ENCODE measurements at places on chromosomes 1 and 21.

DNA sequence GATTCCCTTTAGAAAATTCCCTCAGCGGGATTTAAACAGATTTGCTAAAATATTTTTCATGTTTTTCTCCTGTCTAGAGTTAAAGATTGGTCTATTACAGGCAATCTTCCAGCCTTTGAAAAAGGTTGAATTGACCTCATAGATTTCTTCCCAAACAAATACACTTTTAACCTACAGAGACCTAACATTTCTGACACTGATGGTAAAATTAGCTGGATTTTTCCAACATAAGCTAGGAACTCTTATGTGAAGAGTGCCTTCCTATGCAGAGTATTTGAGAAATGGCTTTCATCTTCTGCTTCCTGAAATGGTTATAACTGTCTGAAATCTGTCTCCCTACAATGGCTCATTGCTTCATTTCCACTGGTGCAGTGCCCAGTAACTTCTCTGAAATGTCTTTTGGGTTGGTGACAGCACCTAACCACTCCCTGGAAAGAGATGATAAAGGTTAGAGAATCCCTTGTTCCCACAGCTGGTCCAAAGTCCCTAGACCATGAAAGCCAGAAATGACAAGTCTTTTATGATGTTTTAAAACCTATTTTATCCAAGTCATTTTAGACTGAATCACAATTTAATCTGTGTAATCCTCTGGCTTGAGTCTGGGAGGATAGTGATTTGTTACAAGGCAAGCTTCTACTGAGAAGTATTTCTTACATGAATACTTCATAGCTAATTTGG lies 269.4 kb downstream of the BACH1 start:
- no peak for DNase-seq

DNA sequence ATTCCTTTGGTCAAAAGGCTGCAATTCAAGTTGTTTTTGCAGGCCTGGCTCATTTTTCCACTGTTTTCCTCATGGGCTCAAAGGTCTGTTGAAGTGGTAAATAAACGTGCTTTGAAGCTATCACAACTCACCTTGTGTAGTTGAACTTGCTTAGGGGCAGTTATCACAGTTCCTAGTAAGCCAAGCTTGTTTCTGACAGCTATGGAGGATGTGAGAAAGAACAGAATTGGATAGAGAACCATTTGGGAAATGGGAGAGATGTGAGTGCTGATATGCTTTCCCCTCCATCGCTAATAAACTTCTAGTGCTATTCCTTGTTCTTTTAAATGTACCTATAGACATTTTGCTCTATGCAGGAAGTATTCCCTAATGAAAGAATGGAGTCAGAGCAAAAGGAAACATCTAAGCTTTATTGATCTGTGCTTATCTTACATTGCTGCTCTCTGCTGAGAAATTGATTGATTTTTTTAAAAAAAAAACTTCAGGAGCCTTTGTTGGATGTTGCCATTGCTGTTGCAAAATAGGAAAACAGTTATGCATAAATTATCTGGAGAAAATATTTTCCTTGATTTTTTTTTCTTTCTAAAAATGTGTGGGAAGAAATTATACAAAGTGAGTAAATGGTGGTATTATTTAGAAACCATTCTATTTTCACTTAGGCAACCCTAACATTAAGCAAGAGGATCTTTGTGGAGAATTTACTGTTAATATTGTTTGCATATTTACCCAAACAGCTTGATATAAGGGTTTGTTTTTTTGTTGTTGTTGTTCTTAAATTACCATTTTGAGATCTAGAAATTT lies 118.2 kb downstream of the MAGI3 start:
- no peak for DNase-seq

DNA sequence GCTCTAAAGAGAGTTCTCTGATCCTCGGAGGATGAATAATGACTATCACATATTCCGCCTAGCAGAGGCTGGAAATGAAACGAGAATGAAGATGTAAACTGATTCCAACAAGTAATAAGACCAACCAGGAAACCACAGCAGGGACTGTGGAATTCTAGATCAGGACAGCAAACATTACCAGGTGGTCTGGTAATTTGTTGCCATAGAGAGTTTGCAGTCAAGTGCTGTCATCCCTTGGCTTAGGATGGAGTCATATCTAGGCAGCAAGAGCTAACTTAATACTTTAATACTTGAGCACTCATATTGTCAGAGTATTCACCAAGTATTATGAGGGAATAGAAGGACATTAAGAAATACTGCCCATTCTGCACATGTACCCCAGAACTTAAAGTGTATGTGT lies 45.1 kb upstream of the MUTYH start:
- DNase-seq = no peak

DNA sequence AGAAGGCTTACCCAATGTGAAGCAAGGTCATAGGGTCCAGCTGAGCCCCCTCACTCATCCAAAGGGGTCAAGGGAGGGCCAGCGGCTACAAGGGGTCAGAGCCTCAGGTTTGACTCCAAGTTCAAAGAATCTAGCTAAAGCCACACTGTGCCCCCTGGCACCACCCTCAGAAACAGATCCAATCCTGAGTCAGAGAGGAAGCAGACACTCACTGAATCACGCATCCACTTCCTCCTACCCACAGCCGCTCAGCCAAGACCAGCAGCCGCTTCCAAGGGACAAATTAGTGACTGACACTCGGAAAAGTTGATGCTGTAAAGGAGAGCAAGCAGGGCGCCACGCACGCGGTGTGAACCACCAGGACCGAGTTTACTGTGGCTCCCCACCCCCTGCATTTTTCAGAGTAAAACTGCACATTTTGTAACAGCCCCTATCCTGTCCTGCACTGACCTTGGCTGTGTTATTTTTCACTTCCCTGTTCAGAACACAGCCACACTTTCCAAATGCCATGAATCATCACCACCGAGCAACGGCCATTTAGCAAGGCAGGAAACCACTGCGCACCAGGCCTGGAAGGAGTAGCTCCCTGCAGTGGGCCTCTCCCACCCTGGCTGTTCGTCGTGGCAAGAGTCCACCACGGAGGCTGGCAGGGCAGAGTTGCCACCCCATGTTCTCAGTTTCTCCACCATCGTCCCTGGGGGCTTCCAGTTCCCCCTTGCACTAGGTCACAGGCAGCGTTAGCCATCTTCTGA lies 147.8 kb downstream of the TOMM20 start:
- no peak for DNase-seq

GRCh38 chr1:242467556-242468145 lies 56.8 kb downstream of the PLD5 start:
- DNase-seq = peak; percentile 60

DNA sequence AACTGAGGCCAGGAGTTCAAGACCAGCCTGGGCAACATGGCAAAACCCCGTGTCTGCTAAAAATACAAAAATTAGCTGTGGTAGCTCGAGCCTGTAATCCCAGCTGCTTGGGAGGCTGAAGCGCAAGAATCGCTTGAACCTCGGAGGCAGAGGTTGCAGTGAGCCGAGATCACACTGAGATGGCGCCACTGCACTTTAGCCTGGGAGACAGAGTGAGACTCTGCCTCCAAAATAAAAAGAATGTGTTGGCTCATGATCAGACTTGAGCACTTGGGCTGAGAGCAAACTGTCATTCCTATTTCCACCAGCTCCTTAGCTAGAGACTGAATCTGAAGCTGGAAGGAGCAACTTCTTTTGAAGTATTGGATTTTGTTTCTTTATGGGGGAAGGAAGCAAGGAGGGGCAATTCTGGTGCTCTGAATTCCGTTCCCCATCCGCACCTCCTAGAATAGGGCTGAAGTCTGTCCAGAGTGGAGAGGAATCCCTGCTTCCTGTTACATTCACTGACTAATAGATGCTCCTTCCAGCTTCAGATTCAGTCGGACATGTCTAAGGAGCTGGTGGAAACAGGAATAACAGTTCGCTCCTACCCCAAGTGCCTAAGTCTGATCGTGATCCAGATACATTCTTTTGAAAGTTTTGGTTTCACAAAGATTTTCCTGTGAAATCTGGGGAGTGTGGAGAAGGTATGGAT lies 3.8 kb downstream of the ZNF672 start:
- peak; percentile 45 for DNase-seq

DNA sequence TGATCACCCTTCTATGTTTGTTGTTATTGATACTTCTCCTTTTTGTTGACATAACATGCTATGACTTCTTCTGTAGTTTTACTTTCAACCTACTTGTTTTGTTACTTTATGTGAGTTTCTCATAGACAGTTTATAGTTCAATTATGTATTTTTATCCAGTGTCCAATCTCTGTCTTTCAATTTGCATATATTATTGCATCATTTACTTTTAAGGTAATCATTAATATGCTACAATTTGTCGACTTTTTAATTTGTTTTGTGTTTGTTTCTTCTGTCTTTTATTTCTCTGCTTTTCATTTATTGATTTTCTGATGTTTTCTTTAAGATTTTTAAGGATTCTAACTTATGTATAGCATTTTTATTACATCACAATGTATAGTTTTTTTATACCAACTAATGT lies 10.3 kb downstream of the OR13G1 start:
- DNase-seq = no peak

DNA sequence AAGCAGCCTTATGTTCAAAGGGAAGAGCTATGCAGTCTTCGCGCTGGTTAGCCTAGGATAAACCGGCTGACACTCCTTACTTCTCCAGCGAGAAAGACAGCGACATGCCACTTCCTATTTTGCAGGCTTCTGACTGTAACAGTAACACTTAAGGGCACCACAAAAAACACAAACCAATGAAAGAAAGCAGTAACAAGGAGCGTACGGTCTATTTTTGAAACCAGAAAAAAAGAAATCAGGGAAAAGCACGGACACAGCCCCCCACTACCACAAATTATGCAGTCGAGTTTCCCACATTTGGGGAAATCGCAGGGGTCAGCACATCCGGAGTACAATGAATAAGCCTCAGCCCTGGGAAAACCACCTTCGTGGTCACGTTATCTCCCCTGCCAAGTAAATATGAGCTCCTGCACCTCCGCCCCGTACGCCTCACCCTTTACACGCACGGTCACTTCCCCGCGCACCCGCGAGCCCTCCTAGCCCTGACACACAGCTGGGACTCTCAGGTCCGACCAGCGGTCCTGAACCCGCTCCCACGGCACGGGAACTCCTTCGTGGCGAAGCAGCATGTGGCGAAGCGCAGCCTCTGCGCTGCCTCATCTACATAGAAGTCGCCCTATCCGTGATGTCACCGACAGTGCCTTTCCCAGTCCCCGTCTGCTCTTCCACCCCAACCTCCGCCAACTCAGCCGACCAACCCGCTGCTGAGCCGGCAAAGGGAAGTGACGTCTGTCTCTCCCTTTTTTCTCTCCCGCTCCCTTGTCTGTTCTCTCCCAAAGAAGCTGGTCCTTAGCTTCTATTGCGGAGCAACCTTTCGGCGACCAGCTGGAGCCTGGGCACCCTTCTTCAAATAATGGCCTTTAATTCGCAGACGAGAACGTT lies 40.9 kb upstream of the PPIAL4F start:
- peak; percentile 93 for DNase-seq

Data from NCI-H446 treated with DMSO at 0.1 percent for 48 hours (cell line).